Activated CD8-positive, alpha-beta memory T cell treated with anti-CD3 and anti-CD28 coated beads, Interleukin-2, amount 10 ng/mL, durations not matched to agents 7 days and 5 days (primary cell): ENCODE measurements at places on chromosomes 5 and 9. TPM values are rescaled to one million over a fixed set of nuclear protein-coding genes. Genes with fewer than 3 reads are reported as not detected.

GRCh38 chr5:16626696-16627264, 10.0 kb upstream of the RETREG1 start:
- H3K4me3 ChIP-seq, result no peak overlapping the region
- H3K27me3 ChIP-seq, result no peaks in the 10 kb centered on the region
- peaks cover 2% of the 10 kb centered on the region for H3K36me3 ChIP-seq
- H3K27ac ChIP-seq, result peak overlapping the region; percentile 85
- DNase-seq, result peak; percentile 71

GRCh38 chr9:128218518-128219389, 15.6 kb downstream of the DNM1 start:
- no peaks in the 10 kb centered on the region for H3K36me3 ChIP-seq
- DNase-seq, result peak; percentile 97
- H3K27ac ChIP-seq, result peak overlapping the region; percentile 63
- no peaks in the 10 kb centered on the region for H3K27me3 ChIP-seq
- peak overlapping the region; percentile 72 for H3K4me3 ChIP-seq
- H3K4me1 ChIP-seq, result peaks cover 14% of the 10 kb centered on the region

- no peak overlapping the region for H3K27ac ChIP-seq
- H3K4me3 ChIP-seq, result no peak overlapping the region
- no peak for DNase-seq
- H3K27me3 ChIP-seq, result peaks cover 20% of the 10 kb centered on the region
- no peaks in the 10 kb centered on the region for H3K36me3 ChIP-seq
- H3K4me1 ChIP-seq, result no peaks in the 10 kb centered on the region
Observed at GRCh38 chr9:77161191-77161590, 16.1 kb upstream of the VPS13A start.

GRCh38 chr9:129467004-129467588, 153.8 kb downstream of the C9orf50 start:
- H3K4me3 ChIP-seq, result no peak overlapping the region
- no peaks in the 10 kb centered on the region for H3K36me3 ChIP-seq
- H3K27me3 ChIP-seq, result no peaks in the 10 kb centered on the region

GRCh38 chr5:33701251-33701650, 190.5 kb downstream of the ADAMTS12 start:
- no peaks in the 10 kb centered on the region for H3K4me1 ChIP-seq
- H3K36me3 ChIP-seq, result no peaks in the 10 kb centered on the region
- no peaks in the 10 kb centered on the region for H3K27me3 ChIP-seq
- H3K4me3 ChIP-seq, result no peak overlapping the region

DNA sequence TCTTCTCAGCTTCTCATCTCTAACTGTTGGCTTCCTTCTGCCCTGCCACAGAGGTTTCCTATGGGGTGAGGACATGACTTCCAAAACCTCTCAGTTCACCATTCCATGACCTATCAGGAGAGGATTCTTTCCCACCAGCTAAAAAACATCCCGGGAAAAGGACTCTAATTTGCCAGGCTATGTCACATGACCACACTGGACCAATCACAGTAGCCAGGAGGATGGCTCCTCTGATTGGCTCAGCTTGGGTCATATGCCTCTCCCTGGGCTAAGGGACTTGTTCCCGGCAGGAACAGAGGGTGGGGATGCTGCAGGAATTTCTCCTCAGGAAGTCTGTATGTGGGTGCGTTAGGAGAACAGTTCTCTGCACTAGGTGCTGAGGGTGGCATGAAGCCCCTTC, 40.3 kb upstream of the XPA start:
- no peak overlapping the region for H3K4me3 ChIP-seq
- no peak for DNase-seq
- no peak overlapping the region for H3K27ac ChIP-seq
- peaks cover 37% of the 10 kb centered on the region for H3K27me3 ChIP-seq
- peaks cover 3% of the 10 kb centered on the region for H3K4me1 ChIP-seq
- H3K36me3 ChIP-seq, result no peaks in the 10 kb centered on the region

DNA sequence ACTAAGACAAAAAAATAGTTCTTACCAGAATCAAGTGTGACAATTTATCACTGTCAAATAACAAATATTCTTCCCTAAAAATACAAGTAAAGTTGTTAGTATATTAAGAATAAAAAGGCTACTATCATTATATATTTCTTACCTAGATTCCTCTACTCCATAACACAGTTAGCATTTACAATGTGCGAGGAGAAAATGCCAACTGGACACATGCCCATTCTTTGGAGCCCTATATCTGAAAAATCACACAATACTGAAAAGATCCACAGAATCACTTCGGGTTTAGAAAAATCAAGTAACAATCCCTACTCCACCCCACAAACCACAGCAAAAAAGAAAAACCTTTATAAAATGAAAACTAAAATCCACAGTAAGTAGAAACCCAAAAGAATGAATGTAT, 70.9 kb downstream of the PKD2L2 start:
- H3K27ac ChIP-seq, result no peak overlapping the region
- no peak overlapping the region for H3K4me3 ChIP-seq
- no peak for DNase-seq

GRCh38 chr9:134944916-134945315, 27.2 kb upstream of the FCN1 start:
- no peak overlapping the region for H3K27ac ChIP-seq
- no peak for DNase-seq
- no peaks in the 10 kb centered on the region for H3K36me3 ChIP-seq
- H3K4me3 ChIP-seq, result no peak overlapping the region
- no peaks in the 10 kb centered on the region for H3K27me3 ChIP-seq

- H3K27ac ChIP-seq, result no peak overlapping the region
- H3K4me3 ChIP-seq, result no peak overlapping the region
- H3K36me3 ChIP-seq, result peaks cover 17% of the 10 kb centered on the region
- no peaks in the 10 kb centered on the region for H3K27me3 ChIP-seq
Observed at GRCh38 chr9:20326516-20326915, 295.8 kb downstream of the MLLT3 start.

DNA sequence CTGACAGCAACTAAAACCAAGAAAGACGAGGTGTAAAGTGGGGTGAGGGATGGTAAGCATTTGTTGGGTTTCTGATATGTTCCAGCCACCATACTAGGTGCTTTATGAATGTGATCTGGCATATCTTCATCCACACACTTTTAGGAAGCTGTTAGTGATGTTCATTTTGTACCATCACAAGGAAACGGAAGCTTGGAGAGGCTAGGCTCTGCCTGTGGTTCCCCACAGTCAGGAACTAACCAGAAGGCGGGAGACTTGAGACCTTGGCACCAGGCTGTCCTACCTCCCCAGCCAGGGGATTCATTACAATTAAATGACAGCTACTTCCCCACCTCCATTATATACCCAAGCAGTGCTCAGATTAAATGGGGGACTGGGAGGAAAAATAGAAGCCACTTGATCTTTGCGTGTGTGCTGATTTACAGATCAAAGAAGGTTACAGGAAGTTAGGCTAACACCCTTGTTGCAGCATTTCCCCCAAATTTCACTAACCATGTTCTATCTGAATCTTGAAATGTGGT, 43.0 kb downstream of the SFXN1 start:
- peak; percentile 71 for DNase-seq
- peaks cover 81% of the 10 kb centered on the region for H3K4me1 ChIP-seq
- peaks cover 81% of the 10 kb centered on the region for H3K36me3 ChIP-seq
- no peaks in the 10 kb centered on the region for H3K27me3 ChIP-seq
- peak overlapping the region; percentile 31 for H3K4me3 ChIP-seq

GRCh38 chr5:124179819-124180218, 566.6 kb downstream of the ZNF608 start:
- no peak overlapping the region for H3K27ac ChIP-seq
- no peak for DNase-seq
- H3K27me3 ChIP-seq, result no peaks in the 10 kb centered on the region

GRCh38 chr9:92734931-92735635, 29.6 kb downstream of the BICD2 start:
- peak overlapping the region; percentile 12 for H3K27ac ChIP-seq
- no peak overlapping the region for H3K4me3 ChIP-seq
- H3K27me3 ChIP-seq, result no peaks in the 10 kb centered on the region
- no peak for DNase-seq

GRCh38 chr9:131487621-131488031, 15.1 kb upstream of the POMT1 start:
- no peak overlapping the region for H3K4me3 ChIP-seq
- H3K27me3 ChIP-seq, result no peaks in the 10 kb centered on the region
- DNase-seq, result no peak
- no peak overlapping the region for H3K27ac ChIP-seq
- H3K36me3 ChIP-seq, result peaks cover 78% of the 10 kb centered on the region

GRCh38 chr5:122999947-123000563, 36.5 kb downstream of the PPIC start:
- H3K27me3 ChIP-seq, result no peaks in the 10 kb centered on the region
- H3K36me3 ChIP-seq, result no peaks in the 10 kb centered on the region
- no peak overlapping the region for H3K27ac ChIP-seq
- peak; percentile 51 for DNase-seq
- H3K4me3 ChIP-seq, result no peak overlapping the region
- H3K4me1 ChIP-seq, result no peaks in the 10 kb centered on the region

GRCh38 chr9:36163786-36164170, 5.4 kb upstream of the CCIN start:
- DNase-seq, result no peak
- H3K4me3 ChIP-seq, result no peak overlapping the region
- H3K36me3 ChIP-seq, result peaks cover 7% of the 10 kb centered on the region
- no peak overlapping the region for H3K27ac ChIP-seq
- peaks cover 7% of the 10 kb centered on the region for H3K4me1 ChIP-seq

DNA sequence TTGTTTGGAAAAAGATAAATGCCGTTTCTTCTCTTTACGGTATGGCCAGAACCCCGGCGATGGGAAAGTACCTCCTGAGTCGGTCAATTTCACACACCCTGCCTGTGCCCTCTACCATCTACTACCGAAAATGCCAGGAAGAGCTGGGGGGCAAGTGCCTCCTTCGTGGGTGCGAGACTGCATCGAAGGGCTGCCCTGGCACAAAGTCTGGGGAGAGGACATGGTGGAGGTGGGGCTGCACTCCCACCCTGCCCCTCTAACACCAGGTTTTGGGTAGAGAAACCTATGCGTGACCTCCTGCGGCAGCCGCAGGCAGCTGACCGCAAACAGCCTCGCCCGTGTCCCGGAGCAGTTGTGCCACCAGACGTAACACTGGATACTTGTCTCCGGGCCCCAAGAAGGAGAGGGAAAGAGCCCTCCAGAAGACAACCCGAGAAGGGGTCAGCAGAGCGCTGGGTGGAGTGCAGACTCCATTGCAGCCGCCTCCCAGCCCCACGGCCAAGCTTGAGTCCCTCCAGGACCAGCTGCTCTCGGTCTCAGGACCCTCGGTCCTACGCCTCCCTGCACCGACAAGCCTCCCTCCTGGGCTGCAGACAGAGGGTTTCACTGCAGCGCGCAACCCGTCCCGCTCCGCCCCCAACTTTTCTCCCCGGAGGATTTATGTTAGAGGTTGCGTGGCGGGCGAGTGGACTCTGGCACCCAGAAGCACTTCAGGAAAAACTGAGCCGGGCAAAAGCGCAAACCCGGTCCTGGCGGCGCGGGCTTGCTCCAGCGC, 823 bp upstream of the PRDM6 start:
- peak overlapping the region; percentile 46 for H3K4me3 ChIP-seq
- peaks cover 82% of the 10 kb centered on the region for H3K27me3 ChIP-seq
- peaks cover 2% of the 10 kb centered on the region for H3K36me3 ChIP-seq
- H3K27ac ChIP-seq, result peak overlapping the region; percentile 54
- peaks cover 16% of the 10 kb centered on the region for H3K4me1 ChIP-seq

DNA sequence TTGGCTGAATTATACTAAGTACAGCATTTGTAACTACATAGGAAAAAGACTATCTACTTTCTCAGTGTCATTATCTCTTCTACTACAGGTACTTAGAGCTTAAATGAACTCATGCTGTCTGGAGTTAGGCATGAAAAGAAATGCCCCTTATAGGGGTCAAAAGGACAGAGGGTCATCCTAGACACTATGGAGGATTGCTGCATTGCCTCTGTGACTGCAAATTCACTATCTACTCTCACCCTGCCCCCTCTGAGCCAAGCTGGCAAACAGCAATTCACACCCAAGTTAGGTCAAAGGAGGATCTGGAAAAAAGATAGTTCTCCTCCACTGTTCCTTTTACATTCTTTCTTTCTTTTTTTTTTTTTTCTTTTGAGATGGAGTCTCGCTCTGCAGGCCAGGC, 36.7 kb downstream of the ANKRD31 start:
- H3K4me1 ChIP-seq, result no peaks in the 10 kb centered on the region
- no peaks in the 10 kb centered on the region for H3K36me3 ChIP-seq
- H3K4me3 ChIP-seq, result no peak overlapping the region
- no peak for DNase-seq
- H3K27ac ChIP-seq, result no peak overlapping the region

DNA sequence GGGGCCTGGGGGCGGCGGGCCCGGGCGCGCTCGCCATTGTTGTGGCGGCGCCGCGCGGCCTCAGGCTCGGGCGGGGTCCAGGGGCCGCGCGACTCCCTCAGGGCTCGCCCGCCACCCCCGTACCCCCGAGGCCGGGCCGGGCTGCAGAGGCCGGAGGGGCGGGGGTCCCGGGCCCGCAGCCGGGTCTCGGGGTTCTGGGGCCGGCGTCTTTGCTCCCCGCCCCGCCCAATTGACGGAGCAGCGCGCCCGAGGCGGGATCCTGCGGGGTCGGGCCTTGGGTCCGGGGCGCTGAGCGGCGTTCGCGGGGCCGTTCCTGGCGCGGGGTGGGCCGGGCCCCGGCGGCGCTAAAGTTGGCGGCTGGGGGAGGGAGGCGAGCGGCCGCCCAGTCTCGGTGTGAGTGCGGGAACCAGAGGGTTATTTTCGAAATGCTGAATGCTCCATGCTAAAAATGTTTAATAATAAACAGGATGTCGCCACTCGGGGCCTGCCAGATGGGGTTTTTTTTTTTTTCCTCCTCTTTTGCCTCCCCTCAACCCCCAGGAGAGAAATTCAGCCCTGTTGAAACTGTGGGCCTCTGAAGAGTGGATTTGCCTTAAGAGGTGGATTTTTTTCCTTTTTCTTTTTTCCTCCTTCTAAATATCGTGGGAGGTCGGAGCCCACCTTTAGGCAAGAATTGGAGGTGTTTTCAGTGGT, 724 bp downstream of the PRRC2B start:
- peaks cover 47% of the 10 kb centered on the region for H3K4me1 ChIP-seq
- peak overlapping the region; percentile 83 for H3K4me3 ChIP-seq
- H3K36me3 ChIP-seq, result peaks cover 13% of the 10 kb centered on the region

- no peak overlapping the region for H3K27ac ChIP-seq
- DNase-seq, result no peak
- no peaks in the 10 kb centered on the region for H3K36me3 ChIP-seq
- H3K4me1 ChIP-seq, result no peaks in the 10 kb centered on the region
- H3K4me3 ChIP-seq, result no peak overlapping the region
Observed at GRCh38 chr5:167207081-167207480, 1084.4 kb upstream of the WWC1 start.

- peaks cover 45% of the 10 kb centered on the region for H3K36me3 ChIP-seq
- H3K4me3 ChIP-seq, result no peak overlapping the region
- peak overlapping the region; percentile 7 for H3K27ac ChIP-seq
- DNase-seq, result no peak
- H3K27me3 ChIP-seq, result no peaks in the 10 kb centered on the region
Observed at GRCh38 chr5:131067636-131068035, 97.4 kb downstream of the HINT1 start.

PHF2 gene
- 25.1 TPM for total RNA-seq

FBN2 gene
- total RNA-seq, result not detected

SOX30 gene
- not detected for total RNA-seq

INSL6 gene
- not detected for total RNA-seq

PARP8 gene
- total RNA-seq, result 128 TPM

IL13 gene
- 4.8 TPM for total RNA-seq

SPINK1 gene
- total RNA-seq, result not detected

APBA1 gene
- total RNA-seq, result 3.6 TPM

CDH9 gene
- not detected for total RNA-seq

ARSI gene
- not detected for total RNA-seq
